Activated T-cell treated with anti-CD3 and anti-CD28 coated beads, Interleukin-2, amount 50 U/mL, for 72 hours (primary cell): ENCODE measurements at places on chromosomes 13 and 19.

DNA sequence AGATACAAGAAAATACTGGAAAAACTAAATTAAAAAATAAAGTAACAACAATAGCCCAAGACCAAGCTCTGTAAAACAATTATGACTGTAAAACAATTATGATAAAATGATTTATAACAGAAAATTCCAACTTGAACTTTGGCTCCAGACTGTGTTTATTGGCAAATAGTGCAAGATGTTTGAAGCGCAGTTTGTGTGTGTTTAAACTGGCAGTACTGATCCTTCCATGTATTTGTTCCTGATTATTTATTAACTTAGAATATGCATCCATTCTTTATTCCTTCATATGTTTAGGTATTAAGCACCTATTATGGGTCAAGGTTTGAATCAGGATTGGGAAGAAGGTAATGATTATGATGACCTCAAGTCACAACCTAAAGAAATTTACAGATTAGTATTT lies 37.8 kb downstream of the ZNF582 start:
- DNase-seq: no peak

DNA sequence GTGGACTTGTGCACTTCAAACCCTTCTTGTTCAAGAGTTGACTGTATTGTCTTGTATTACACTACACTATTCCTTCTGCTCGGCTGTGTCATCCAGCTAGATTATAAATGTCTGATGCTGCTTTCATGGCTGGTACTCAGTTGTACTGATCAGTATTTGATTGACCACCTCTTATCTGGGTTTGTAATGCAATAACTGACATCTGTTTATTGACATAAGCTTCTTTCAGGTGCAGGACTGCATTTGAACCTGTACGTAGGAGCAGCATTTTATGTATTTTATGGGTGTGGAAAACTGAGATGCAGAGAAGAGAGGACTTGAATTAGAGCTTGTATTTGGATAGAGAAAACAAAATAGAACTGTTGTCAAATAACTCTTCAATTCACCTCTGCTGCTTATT lies 309.2 kb downstream of the FGF9 start:
- DNase-seq: no peak

GRCh38 chr19:6071875-6072274 lies 38.4 kb downstream of the RFX2 start:
- DNase-seq: no peak

- DNase-seq: no peak
These were observed 1156.5 kb downstream of the OLFM4 start for GRCh38 chr13:54185101-54185500.

DNA sequence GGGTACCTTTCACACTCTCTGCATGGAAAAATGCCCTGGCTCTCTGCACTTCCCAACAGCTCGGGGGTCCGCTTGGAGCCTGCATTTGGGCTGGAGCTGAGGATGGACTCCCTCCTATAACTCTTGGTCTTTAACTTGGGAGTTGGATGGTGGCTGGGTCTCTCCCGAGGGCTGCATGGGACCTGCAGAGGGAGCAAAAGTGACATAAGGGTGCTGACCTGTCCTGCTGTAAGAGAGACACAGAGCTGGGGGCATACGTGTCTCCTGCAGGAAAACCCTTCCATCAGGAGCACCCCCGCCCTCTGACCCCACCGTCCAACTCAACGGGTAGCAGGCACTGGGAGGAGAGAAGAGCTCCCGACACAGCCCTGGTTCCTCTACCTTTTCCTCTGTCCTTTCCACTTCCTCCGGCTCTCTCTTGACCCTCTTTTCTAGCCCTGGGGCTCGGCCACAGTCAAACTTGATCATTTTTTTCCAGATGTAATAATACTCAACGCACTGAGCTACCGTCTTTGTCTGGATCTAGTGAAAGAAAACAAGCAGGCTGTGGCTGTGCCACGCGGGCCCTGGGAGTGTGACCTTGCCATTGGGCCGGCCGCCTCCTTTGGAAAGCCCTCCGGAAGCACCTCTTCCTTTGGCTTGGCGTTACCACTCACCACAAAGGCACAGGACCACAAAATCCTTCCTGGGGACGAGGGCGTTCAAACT lies 6.8 kb upstream of the NAPA start:
- DNase-seq: no peak

DNA sequence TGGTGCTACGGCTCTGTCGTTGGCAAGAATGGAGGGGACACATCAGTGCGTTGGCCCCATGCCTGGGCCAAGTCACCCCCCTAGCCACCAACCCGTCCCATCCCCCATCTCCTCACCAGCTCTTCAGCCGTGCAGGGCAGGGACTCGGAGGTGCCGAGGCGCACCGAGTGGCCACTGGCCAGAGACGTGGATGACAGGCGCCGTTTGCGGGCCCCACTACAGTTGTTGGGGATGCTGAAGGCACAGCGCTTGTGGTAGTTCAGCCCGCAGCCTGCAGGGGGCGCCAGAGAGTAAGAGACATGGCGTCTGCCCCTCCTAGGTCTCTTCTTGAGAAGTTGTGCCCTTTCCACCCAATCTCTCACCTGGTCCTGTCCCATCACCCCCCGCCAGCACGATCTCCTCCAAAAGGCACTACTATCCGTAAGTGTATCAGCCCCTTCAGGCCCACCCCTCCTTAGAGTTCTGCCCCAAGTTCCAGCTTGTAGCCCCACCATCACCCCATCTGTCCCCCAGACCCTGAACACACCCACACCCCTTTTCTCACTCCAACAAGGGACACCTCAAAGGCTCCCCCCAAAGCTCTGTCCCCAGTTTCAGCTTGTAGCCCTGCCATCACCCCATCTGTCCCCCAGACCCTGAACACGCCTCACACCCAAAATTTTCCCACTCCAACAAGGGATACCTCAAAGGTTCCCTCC lies 12.4 kb downstream of the PRKD2 start:
- peak; percentile 89 for DNase-seq

- DNase-seq: no peak
These were observed 3.5 kb upstream of the SIGLEC7 start for GRCh38 chr19:51138549-51138979.

GRCh38 chr13:42539670-42540069 lies 34.3 kb upstream of the TNFSF11 start:
- DNase-seq: no peak
